ENCODE measurements at places on chromosomes 1 and 21.

GRCh38 chr1:193115629-193116227 is 6.1 kb upstream of the CDC73 start:
- DNase-seq = no peak

DNA sequence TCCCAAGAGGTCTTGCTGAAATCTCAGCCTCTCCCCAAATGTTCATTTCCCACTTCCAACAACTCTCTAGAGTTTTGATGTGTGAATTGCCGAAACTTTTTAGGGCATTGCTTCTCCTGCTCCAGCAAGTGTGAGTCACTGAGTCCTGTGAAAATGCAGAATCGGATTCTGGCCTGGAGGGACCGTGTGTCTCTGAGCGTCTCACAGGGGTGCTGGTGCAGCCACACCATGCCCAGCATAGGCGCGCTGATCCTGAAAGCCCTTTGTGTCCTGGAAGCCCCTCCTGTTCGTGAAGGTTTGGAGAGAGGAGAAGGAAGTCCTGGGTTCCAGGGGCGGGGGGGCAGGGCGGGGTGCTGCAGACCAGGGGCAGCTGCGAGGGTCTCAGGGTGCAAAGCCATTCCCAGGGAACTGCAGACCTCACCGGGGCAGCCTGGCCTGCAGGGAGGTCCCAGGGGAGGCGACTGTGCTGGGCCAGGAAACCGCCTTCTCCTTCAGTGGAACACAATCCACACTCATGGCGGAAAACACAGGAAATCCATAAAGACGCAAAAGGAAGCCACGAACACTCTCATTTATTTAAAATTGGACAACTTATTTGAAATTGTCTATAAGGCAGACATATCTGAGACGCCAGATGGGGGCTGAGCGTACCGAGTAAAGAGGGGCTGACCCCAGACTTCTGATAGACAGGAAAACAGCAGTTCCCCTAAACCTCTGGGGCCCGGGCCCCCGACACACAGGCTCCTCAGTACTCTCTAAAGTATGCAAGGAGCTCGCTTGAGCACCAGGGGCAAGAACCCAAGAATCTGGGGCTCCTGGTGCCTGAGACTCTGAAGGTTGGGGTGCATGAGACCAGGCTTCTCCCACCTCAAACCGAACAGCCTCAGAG is 43.5 kb upstream of the ADARB1 start:
- DNase-seq = no peak

- no peak for DNase-seq
Observed at GRCh38 chr1:26553942-26554682, 24.6 kb downstream of the RPS6KA1 start.

DNA sequence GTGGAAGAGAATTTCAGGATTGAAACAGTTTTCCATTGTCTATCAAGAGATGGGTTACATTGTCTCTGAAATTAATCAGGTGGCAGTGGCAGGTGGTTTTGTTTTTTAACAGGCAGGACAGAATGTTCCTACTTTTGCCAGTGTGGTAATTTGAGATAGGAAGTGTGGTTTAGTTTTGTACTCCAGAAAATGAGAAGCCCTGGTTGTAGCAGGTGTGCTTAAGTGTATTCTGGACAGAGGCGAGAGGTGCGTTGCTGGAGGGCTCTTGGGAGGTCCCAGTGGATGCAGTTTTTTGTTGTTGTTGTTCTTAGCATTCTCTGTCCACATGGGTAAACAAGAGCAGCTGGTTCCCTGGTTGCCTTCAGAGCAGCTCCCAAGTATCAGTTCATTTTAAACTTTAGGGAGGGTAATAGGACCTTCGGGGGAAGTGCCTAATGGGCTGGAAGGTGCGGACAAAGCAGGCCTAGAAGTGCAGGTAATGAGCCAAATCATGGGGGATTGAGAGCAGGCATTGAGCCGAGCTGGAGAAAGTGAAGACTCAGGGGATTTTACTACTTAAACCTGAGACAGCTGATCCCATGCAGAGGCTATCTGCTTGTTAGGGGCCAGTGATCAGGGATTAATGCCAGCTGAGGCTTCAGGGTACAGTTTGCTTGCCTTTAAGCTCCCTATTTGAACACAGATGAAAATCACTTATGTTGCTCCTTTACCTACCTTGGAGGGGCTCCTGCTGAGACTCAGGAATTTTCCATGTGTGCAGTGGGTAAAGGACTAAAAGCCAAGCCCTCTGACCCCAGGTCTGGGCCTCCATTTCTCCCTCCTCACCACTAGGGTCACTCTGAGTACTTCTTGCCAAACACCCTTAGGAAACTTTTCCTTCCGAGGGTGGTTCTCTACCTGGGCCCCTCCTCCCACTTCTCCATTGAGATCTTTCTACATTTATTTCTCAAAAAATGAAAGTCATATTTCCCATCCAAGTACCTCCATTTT is 6.1 kb downstream of the PFKFB2 start:
- no peak for DNase-seq

GRCh38 chr1:49307457-49307856 is 530.8 kb upstream of the BEND5 start:
- DNase-seq = no peak

- no peak for DNase-seq
Observed at GRCh38 chr1:145716641-145717345, 2.5 kb upstream of the CD160 start.

DNA sequence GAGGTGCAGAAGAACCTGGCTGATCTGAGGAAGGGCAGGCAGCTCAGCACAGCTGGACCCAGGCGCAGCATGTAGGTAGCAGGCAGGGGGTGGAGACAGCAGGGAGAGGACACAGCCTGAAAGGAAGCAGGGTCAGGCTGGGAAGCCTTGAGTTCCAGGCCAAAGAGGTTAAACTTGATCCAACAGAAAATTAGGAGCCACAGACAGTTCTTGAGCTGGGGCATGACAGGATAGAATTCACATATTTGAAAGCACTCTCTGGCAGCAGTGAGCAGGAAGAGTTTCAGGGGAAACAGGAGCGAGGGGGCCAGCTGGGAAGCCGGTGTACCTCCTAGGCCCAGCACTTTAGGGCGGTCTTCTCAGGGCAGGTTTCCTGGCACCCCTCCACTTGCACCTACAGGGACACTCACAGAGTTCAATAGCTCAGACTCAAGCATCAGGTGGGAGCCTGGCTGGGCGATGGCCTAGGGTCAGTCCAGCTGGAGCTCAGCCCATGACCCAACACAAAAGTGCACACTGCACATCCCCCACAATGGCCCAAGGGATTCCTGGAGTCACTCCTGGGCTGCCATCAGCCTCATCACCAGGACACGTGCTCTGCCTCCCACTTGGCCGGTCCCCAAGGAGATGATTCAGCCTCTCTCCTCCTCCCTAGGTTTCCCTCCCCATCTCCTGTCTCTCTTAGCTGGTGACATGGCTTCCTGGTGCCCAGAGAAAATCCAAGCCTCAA is 22.7 kb downstream of the MATN1 start:
- DNase-seq = no peak

GRCh38 chr1:229408458-229409037 is 25.3 kb downstream of the ACTA1 start:
- DNase-seq = no peak

GRCh38 chr21:15004721-15005370 is 60.0 kb downstream of the NRIP1 start:
- no peak for DNase-seq

DNA sequence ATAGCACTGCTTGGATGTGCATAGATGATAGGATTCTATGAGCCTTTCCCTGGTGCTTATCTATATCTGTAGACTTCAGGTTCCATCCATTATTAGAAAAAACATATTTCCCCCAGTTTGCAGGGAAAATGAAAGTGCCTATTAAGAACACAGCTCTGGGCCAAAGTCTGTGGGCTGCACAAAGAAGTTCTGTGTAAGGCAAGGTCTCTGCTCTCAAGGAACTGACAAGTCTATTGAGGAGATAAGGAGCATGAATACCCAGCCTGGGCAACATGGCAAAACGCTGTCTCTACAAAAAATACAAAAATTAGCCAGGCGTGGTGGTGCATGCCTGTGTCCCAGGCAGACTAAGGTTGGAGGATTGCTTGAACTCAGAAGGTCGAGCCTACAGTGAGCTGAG is 22.3 kb upstream of the SDE2 start:
- no peak for DNase-seq

GRCh38 chr1:30807318-30808066 is 49.9 kb upstream of the LAPTM5 start:
- DNase-seq = no peak

DNA sequence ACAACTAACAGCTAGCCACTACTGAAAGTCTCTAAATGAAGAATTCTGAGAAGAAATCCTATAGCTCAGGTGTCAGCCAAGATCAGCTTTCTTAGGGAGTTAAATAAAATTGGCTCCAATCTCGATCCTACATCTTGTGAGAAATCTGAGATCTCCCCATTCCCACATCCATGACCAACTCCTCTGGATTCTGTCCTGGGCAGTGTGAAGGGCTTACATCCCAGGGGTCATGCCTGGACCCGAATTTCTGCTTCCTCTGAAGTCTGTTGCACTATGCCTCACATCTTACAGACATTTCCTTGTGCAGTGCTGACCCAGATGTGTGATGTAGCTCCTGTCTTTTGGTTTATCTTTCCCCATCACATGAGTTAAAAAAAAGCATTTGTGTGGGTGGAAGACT is 4.8 kb upstream of the TNN start:
- DNase-seq = no peak

GRCh38 chr1:93206567-93206954 is 26.0 kb downstream of the CCDC18 start:
- DNase-seq = no peak

DNA sequence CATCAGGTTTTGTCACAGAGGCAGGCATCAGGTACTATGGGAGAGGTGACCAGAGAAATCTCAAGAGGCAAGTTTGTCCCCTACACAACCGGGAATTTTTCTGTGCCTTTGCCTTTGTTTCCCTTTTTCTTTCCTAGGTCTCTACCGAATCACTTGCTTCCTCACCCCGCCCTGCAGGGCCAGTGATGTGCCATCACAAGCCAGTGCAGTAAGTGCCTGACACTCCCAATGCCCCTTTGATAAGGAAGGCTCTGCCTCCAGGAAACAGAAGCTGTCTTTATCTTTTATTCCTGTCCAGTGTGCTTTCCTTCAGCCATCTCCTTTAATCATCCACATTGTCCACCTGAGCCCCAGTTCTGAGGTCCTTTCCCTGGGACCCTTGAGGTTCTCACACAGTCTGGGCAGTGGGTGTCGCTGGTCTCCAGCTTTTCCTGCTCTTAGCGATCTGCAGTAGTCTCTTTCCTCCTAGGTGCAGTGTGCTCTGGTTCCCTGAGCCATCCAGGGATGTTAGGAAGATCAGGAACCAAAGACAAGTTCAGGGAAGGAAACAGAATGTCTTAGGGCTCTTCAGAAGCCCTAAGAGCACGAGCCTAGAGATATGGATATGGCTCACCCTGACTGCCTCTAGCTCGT is 36.6 kb downstream of the GJA5 start:
- peak; percentile 34 for DNase-seq
